ENCODE measurements at places on chromosomes 2 and 18.
A peak's percentile ranks its signal among the peaks of the same experiment; 100 is the strongest.

DNA sequence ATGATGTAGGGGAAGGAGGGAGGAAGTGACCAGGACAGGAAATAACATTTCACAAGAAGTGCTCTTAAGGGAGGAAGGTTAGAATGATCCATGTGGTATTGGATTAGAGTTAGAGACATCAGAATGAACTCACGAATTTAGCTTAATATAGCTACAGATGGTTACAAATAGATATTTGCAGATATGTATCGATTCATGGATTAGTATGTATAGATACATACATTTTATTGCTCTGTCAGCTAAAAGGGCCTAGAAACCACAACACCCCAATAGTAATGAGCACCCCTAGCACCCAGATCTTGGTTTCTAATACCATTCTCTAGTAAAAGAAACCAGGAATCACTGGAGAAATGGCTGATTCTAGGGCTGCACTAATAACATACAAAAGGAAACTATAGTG, 59.6 kb upstream of the LTBP1 start:
- DNase-seq: no peak

GRCh38 chr2:212894026-212894425, 257.4 kb downstream of the IKZF2 start:
- DNase-seq: no peak

- no peak for DNase-seq
Measured at GRCh38 chr2:176206136-176206535, 17.7 kb downstream of the HOXD1 start.

- DNase-seq: no peak
Measured at GRCh38 chr2:59630789-59631188, 922.7 kb downstream of the BCL11A start.

DNA sequence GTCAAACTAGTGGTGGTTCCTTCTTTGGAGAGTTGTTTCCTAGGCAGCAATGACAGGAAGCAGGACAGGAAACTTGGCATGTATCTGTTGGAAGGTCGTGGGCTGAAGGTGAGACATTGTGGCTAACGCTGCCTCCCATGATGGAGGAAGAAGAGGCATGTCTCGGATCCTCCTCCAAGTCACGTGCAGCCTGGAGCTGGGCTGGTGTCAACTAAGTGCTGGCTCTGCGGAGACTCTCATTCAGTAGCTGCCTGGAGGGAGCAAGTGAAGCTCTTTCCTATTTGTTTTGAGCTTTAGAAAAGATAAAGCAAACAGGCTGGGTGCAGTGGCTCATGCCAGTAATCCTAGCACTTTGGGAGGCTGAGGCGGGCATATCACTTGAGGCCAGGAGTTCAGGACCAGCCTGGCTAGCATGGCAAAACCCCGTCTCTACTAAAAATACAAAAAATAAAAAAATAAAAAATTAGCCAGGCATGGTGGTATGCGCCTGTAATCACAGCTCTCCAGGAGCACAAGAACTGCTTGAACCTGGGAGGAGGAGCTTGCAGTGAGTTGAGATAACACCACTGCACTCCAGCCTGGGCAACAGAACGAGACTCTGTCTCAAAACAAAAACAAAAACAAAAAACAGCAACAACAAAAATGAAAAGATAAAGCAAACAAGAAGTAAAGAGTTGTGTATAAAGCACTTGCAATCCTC, 28.2 kb upstream of the INO80C start:
- DNase-seq: no peak

- DNase-seq: no peak
Measured at GRCh38 chr2:150353376-150353775, 134.1 kb downstream of the RND3 start.

GRCh38 chr2:10226038-10226724, 76.5 kb upstream of the HPCAL1 start:
- no peak for DNase-seq

GRCh38 chr2:54678719-54679118, 44.7 kb upstream of the EML6 start:
- no peak for DNase-seq

- no peak for DNase-seq
Measured at GRCh38 chr2:119517433-119517832, 6.8 kb downstream of the SCTR start.

DNA sequence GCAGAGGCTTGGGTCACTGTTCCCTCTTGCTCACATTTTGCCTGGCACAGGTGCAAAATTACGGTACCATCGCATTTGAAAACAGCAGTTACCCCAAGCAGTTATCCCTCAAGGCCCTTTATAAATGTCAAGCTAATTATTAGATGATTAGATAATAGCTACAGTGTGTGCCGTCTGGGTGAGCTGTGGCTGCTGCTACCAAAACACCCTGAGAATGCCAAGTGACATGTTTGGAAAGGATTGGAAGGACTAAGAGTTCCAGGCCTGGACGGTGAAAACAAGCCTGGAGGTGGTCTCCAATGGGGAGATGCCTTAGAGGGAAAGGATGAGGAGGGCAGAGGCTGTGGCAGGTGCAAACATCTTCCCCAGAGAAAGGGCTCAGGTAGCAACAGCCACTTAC, 120.6 kb downstream of the CAPN13 start:
- no peak for DNase-seq

GRCh38 chr2:40281021-40281940, 170.6 kb downstream of the SLC8A1 start:
- DNase-seq: peak; percentile 71

GRCh38 chr2:45802499-45803138, 151.1 kb downstream of the PRKCE start:
- DNase-seq: no peak

DNA sequence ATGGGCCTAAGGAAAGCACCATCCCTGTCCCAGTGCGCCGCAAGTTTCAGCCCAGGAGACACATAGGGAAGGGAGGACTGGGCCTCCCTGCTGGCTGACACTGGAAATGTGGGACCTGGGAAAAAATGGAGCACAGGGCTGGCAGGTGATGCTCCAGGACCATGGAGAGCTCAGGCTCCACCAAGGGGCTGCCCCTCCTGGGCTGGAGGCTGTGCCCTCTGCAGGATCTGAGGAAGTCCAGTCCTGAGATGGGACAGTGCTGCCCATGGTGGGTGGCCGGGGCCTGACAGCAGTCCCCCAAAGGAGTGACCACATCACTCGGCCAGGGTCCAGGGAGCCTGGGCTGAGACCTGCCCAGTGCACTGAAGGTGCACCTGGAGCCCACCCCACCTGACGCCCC, 108.6 kb upstream of the TEKT4 start:
- DNase-seq: no peak

- no peak for DNase-seq
Measured at GRCh38 chr18:44695503-44695902, 14.8 kb downstream of the SETBP1 start.

DNA sequence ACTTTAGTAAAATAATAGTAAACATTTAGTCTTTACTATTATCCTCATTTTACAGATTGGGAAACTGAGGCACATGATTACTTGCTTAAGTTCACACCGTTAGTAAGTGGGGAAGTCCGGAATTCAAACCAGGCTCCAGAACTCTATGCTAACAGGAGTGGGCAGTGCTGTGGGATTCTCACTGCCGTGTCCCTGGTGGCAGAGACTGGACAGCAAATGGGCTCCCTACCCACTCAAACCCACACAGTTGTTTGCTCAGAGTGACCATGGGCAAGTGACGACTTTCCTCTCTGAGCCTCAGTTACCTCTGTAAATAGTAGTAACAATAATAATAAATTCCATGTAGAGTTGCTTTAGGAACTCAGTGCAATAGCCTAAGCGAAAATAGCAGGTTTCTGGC, 24.0 kb downstream of the MAIP1 start:
- DNase-seq: no peak

DNA sequence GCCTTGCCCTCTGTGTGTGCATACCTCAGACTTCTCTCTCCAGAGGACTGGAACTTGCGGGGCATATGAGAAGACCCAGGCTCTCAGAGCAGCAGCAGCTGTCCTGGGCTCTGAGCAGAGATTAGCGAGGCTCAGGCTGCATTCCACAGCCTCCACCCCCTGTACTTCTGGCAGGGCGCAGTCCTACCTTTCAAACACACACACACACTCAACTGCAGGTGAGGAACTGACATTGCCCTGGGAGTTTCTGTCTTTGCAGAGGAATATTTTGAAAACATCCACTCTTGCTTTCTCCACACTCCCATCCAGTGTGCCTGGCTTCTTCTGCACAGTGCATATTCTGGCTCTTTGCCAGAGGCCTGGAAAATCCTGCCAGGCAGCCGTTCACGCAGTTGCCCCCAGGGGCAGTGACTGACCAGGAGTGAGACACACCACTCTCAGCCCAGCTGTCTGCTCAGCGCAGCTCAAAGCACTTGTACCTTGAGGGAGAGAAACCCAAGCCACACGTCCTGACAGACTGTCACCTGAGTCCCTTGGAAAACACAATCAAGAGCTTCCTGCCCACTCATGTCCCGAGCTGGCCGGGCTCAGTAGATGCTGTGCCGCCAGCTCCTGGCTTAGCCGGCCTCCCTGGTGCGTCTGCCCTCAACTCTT, 460.8 kb downstream of the RNF144A start:
- DNase-seq: no peak

DNA sequence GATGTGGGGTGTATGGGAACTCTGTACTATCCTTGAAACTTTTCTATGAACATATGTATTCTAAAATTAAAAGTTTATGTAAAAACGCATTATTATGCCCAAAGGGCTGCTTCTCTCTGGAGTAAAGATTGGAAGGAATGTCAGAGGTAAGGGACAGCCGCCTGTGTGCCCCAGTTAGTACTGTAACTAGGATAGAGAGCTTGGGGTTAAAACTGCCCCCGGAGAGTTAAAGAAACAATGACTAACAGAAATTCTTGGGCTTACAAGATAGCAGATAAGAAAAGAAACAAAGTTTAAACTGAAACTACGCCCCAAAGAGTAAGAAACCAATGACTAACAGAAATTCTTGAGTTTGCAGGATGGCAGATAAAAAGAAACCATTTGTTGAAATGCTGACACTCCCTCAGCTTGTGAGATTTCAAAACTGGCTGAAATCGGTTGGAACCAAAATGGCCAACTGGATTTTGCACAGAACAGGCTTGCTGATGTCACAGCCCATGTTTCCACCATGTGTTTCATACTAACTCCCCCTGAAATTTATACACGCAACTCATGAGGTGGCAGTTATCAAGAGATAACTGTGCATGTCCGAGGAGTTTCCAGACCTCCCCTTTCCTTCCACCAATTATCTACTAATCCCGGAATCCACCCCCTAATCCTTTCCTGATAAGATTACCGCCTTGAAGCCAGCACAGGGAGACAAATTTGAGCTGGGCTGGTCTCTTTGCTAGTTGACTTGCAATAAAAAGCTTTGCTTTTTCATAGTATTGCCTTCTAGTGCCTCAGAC, 8.7 kb upstream of the TXNDC2 start:
- no peak for DNase-seq

DNA sequence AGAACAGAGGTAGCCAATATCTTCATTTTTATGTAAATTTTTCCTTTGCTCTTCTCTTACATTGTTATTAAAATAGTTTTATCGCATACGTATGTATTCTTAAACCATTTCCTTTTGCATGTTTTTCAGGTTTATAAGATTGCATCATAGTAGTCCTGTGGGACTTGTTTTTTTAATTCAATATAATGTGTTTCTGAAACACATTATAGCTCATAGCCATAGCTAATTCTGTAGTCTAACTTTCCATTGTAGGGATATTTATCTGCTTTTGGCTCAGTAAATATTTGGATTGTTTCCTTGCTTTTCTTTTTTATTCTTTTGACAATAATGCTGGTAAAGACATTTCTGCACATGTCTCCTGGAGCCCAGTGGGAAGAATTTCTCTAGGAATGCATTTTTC, 484.3 kb downstream of the PTPRM start:
- no peak for DNase-seq

- DNase-seq: no peak
Measured at GRCh38 chr2:218155953-218156479, 10.7 kb downstream of the CXCR1 start.

DNA sequence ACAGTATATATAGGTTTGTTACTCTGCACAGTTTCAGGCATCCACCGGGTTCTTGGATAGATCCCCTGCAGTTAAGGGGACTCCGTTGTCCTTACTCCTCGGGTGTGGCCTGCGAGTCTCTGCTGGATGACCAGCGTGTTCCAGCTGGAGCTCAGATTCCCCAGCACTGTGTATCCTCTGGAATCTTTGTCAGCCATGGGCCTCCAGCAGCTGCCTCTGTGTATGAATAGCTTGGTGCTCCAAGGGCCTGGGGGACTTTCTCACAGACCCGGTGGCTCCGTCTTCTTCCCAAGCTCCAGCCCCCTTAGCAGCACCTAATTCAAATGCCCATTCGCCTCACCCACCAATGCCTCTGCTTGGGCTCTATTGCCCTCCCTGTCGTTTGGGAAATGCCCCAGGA, 6.3 kb downstream of the ANO7 start:
- no peak for DNase-seq

DNA sequence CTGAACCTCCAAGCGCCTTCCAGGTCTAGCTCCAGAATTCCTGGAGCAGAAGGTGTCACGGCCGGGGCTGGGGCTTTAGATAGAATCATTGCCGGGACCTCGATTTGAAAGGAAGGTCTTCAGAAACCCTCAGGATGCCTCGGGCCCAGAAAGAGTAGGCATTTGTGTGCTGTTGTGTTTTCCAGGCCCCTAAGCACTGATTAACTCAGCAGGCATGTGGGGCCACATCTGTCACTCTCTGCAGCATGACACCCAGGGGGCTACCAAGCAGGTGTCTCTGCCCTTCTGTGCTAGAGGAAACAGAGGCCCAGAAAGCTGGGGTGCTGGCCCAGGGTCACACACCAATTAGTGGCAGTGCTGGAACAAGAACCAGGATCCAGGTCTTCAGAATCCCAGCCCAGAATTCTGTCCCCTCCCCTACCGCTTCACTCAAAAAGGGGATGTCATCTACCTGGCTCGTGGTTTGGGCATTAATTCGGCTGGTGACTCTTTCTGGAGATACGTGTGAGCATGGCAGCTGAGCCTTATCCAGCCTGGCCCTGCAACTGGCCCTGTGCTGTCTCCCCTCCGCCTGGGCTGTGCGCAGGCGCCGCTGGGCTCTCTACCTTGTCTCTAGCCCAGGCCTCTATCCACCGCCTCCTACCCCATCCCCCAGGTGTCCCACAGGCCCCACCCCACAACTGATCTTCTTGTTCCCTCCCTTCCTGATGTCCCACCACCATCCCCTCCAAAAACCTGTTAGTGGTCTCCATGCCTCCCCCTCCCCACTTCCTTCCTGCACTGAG, 245.4 kb downstream of the ATAD2B start:
- no peak for DNase-seq

- no peak for DNase-seq
Measured at GRCh38 chr2:163205589-163206254, 367.2 kb upstream of the KCNH7 start.

DNA sequence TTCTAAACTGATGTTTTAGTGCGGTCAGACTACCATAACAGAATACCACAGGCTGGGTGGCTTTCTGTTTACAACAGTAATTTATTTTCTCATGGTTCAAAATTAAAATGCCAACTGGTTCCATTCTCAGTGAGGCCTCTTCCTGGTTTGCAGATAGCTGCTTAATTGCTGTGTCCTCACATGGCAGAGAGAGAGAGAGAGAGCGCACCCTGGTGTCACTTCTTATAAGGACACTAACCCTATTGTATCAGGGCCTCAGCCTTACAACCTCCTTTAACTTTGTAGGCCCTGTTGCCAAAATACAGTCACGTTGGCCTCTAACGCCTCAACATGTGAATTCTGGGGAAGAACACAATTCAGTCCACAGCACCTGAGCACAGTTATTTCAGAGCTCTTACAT, 37.5 kb upstream of the ZNF385B start:
- no peak for DNase-seq

GRCh38 chr2:182144776-182145165, 159.1 kb downstream of the PPP1R1C start:
- DNase-seq: no peak

GRCh38 chr2:132620115-132620514, 49.9 kb downstream of the LYPD1 start:
- DNase-seq: no peak

- DNase-seq: no peak
Measured at GRCh38 chr2:17272652-17273525, 245.4 kb downstream of the RAD51AP2 start.
